ENCODE measurements at places on chromosomes 7 and 10.

DNA sequence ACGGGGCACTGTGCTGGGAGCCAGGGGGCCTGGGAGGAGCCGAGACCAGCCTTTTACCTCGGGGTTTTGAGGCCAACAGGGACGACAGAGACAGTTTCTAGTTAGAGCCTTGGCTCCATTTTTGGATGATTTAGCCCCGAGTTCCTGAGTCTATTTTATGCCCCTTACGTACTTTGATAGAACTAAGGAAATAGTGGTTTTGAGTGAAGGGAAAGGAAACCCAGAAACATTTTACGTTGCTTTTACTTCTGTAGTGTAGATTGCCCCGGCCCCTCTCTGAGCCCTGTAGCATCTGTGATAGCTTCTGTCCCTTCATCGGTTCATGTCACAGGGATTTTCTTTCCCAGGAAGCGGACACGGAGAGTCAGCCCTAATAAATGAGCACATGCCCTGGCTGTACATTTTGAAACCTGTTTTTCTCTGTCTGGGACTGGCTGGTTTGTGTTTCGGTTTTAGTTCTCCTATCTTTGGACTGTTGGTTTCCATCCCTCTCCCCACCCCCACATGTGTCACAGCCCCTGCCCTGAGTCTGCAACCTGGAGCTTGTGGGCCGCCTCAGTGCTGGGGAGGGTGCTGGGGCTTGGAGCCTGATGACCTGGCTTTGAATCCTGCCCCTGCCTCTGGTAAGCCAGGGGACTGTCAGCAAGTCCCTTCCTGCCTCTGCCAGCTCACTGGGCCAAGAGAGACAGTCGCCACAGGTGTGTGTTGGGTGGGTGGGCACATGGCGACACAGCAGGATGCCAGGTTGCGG, 6.9 kb upstream of the ORAI2 start:
- DNase-seq = no peak

GRCh38 chr7:149794661-149795060, 21.3 kb upstream of the ZNF467 start:
- DNase-seq = no peak

DNA sequence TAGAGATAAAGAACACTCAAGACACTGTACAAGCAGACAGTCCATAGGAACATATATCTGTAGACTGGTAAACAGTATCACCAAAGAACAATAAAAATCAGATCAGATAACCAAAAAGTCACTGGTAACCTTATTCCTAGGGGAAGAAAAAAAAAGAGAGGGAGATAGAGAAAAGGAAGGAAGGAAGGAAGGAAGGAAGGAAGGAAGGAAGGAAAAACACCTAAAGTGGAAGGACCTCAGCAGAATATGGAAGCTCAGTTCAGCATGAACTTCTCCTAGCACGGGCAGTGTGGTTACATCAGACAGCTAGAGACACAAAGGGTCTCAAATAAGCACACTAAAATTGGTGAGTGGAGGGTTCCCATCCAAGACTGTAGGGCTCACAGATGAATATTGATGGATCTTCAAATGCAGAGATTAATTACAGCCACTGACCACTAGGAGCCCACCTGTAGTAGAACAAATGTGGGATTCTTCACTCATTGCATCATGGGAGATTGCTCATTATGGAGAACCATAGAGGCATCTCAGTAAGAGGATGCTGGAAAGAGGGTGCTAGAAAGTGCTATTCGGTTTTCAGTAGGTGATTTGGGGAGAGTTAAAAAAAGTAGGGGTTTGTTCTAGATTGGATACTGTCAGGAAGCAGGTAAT, 293.4 kb upstream of the C7orf33 start:
- no peak for DNase-seq

GRCh38 chr7:121872831-121873288, at the start of gene PTPRZ1:
TSS of gene PTPRZ1 (plus strand) at chr7:121873161. CDS start at chr7:121873500, 339 bp downstream.
- DNase-seq = peak; percentile 83

DNA sequence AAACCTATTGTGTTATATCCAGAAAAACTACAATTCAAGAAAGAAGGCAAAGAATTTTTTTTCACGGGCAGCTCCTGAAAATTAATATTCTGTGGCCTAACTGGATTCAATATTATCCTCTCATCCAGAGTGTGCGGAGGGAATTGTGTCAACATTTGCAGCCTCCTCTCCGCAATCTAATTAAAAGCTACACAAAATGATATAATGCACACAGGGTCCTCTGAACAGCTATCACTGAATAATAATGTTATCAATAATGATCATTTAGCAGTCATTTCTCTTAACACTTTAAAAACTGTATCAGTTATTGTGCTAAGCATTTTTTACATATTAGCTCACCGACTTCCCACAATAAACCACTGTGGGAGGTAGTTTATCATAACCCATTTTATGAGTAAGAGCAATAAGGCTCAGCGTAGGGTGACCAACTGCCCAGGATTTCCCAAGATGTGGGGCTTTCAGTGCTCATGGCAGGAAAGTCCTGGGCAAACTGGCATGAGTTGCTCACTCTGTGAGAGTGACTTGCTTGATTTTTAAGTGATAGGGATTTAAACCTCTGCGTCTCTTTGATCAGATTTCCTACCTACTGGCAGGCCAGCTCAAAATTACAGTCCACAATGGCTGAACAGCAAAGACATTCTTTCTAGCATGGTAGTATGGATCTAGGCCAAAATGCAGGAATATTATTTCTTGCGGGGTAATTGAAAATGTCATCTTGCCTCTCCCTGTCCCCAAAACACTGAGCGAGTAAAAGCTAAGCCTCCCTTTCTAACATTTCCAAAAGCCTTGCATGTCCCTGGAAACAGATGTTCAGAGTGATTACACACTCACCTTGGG, 65.7 kb downstream of the AOAH start:
- no peak for DNase-seq
